ENCODE measurements at places on chromosomes 11 and 22.

GRCh38 chr11:84824624-84825023 is 802.5 kb downstream of the DLG2 start:
- no peak for DNase-seq

DNA sequence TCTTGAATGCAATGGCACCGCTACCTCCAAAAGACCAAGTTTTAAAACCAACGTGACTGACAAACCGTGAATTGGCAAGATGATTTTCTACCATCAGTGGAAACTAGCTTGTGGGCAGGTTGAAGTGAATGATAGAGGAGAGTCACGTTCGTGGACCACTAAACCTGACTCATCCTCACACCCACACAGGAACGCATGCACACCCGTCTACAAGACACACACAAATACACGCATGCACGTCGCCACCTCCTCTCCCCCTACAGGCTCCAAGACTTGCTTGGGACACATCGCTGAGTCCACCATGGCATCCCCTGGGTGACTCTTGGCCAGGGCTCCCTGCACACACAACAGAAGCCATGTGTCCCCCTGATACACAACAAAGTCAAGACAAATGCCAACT is 14.4 kb downstream of the TMPRSS6 start:
- no peak for DNase-seq

GRCh38 chr11:131218542-131218941 is 151.9 kb upstream of the NTM start:
- no peak for DNase-seq

DNA sequence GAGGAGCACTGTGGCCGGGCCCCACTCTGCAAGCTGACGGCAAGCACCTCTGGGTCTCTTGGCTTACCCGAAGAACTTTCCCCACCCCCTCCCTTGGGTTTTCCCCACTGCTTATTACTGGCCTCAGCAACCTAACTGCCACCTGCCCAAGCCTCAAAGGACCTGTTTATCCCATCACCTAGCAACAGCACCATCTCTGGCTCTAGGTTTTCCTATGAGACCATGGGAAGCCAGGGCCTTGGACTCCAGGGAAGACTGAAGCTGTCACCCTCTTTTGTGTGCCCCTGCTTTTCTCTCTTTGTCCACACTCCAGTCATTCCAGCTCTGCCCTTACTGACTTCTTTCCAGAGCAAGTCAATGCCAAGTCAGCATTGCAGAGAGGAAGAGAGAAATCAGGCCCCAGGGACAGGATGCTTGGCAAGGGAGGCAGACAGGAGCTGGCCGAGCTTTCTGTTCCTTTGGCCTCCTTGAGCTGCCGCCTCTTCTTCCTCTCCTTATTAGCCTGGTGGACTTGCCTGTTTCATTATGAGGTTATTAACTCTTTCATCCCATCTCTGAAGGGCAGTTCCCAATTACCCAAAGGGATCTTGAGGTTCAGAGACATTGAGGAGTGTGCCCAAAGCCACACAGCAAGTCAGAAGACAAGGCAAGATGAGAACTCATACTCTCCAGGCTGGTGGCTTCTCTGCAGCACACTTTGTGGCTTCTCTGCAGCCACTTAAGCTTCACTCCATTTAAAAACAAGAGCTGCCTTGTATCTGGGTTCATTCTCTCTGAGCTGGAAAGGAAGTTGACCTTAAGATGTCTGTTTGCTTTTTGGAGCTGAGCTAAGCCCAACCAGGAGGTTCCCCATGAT is at the start of gene SMIM35:
TSS of gene SMIM35 (minus strand) at position 51 of the 856 bp plus-strand sequence. CDS start 206 bp downstream, outside the sequence.
- DNase-seq = no peak

GRCh38 chr11:64787526-64788320 is 9.4 kb upstream of the SF1 start:
- DNase-seq = no peak

DNA sequence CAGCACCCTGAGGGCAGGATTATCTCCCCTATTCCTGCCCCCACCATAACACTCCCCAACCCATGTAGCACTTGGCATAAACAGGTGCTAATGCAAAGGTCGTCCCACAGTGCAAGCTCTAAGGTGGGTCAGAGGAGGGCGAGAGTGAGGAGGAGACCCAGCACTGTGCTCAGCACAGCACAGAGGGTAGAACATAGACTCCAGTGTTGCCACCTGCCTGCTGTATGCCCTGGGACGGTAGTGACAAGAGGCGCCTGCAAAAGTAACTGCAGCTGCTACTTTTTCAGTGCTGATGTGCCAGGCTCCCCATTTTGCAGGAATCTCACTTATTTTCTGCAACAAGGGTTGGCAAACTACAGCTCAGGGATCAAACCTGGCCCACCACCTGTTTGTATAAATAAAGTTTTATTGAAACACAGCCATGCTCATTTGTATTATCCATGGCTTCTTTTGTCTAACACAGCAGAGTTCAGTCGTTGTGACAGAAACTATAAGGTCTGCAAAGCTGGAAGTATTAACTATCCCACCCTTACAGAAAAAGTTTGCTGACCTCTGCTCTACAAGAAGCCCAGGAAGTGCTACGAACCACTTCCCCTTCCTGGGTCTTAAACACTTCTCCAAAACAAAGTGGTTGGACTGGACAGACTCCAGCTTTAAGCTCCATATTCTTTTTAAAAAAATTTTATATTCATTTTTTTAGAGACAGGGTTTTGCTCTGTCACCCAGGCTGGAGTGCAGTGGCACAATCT is 16.9 kb upstream of the CDC42BPG start:
- DNase-seq = no peak

- DNase-seq = no peak
These were observed 688.5 kb downstream of the TBC1D22A start for GRCh38 chr22:47450876-47451475.

GRCh38 chr11:17421781-17422180 is 33.3 kb upstream of the KCNJ11 start:
- no peak for DNase-seq

- no peak for DNase-seq
These were observed 316.2 kb downstream of the SOX6 start for GRCh38 chr11:16040151-16040550.
